Activated T-helper 1 cell treated with anti-CD3 and anti-CD28 coated beads, Interleukin-12 subunit alpha, Interleukin-12 subunit beta, Interleukin-2, Interleukin-4 antibody, amounts not matched to agents 30 ng/mL and 10 ng/mL and 1 ng/mL, durations not matched to agents 14 hours and 24 hours and 36 hours (primary cell): ENCODE measurements at places on chromosomes 12 and 14. TPM values are rescaled to one million over a fixed set of nuclear protein-coding genes. Genes with fewer than 3 reads are reported as not detected.

DNA sequence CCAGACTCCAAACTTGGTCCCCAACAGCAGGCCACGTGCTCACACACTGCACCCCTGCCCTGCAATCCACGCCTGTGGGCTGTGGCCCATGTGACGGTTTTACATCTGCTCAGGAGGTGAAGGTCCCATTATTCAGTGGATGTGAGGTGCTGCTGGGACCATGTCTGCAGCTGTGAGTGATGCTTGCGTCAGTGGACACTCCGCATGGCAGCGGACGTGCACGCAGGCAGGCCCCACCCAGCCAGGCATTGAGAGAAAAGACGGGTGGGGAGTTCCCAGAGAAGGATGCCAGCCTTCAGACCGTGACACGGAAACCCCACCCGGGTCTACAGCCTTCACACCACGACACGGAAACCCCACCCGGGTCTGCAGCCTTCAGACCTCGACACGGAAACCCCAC is 67.6 kb downstream of the NOC4L start:
- no peak for DNase-seq
- H3K36me3 ChIP-seq = no peaks in the 10 kb centered on the region
- no peak overlapping the region for H3K4me3 ChIP-seq
- no peak overlapping the region for H3K27ac ChIP-seq
- H3K27me3 ChIP-seq = peaks cover 2% of the 10 kb centered on the region
- H3K4me1 ChIP-seq = peaks cover 5% of the 10 kb centered on the region

- peaks cover 20% of the 10 kb centered on the region for H3K27me3 ChIP-seq
- no peak overlapping the region for H3K4me3 ChIP-seq
- peaks cover 25% of the 10 kb centered on the region for H3K4me1 ChIP-seq
Observed at GRCh38 chr14:76968621-76969063, 59.9 kb downstream of the IRF2BPL start.

- peaks cover 19% of the 10 kb centered on the region for H3K4me1 ChIP-seq
- no peak for DNase-seq
- H3K27ac ChIP-seq = no peak overlapping the region
- H3K4me3 ChIP-seq = no peak overlapping the region
Observed at GRCh38 chr12:12449533-12450025, 92.7 kb downstream of the BORCS5 start.

- H3K4me3 ChIP-seq = no peak overlapping the region
- DNase-seq = no peak
- no peaks in the 10 kb centered on the region for H3K36me3 ChIP-seq
Observed at GRCh38 chr14:92717571-92718042, 30.8 kb downstream of the LGMN start.

- H3K4me3 ChIP-seq = no peak overlapping the region
- H3K27me3 ChIP-seq = peaks cover 18% of the 10 kb centered on the region
- no peaks in the 10 kb centered on the region for H3K36me3 ChIP-seq
- DNase-seq = no peak
- H3K4me1 ChIP-seq = peaks cover 9% of the 10 kb centered on the region
Observed at GRCh38 chr14:64639340-64639821, 64.8 kb upstream of the PLEKHG3 start.

DNA sequence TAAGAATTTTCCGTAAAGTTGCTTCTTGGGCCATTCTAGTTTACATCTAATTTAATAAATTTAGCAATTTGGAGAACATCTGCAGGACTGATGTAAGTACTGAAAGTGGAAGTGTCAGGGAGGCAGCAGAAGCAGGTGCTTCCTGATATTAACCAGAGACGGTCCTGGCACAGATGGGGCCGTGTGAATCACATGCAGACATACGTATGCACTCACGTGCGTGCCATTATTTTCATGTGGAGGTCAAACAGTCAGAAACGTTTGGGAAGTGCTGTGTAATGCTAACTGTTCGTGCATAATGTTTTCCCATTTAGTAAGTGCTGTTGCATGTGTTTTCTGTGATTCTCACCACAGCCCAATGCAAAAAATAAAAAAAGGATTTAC is 87.8 kb upstream of the DYNC1H1 start:
- peaks cover 80% of the 10 kb centered on the region for H3K4me1 ChIP-seq
- peak; percentile 46 for DNase-seq
- peaks cover 25% of the 10 kb centered on the region for H3K36me3 ChIP-seq

DNA sequence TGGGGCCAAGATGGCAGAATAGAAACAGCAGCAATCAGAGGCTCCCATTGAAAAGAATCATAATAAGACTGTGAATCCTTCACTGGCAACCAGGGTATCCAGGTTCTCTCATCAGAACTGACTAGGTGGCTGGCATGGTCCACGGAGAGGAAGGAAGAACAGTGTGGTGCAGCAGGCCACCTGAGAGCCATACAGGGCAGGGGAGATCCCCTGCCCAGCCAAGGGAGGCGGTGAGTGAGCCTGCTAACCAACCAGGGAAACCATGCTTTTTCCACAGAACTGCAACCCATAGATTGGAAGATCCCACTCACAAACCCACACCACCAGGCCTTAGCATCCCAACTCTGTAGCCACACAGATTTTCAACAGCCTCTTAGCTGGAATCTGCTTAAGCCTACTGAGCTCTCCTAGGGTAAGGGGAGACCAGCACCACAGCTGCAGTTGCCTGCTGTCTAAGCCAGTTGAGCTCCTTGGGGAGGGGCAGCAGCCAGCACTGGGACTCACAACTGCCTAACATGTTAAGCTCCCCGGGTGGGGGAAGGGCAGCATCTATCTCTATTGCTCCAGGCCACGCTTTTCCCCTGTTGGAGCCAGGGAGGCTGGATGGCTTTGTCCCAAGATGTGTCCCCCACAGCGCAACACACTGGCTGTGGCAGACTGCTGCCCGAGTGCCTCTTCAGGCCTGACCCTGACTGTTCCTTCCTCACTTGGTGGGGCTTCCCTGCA is 342.6 kb upstream of the CCDC196 start:
- H3K36me3 ChIP-seq = no peaks in the 10 kb centered on the region
- H3K27ac ChIP-seq = no peak overlapping the region
- no peak overlapping the region for H3K4me3 ChIP-seq
- no peak for DNase-seq

DNA sequence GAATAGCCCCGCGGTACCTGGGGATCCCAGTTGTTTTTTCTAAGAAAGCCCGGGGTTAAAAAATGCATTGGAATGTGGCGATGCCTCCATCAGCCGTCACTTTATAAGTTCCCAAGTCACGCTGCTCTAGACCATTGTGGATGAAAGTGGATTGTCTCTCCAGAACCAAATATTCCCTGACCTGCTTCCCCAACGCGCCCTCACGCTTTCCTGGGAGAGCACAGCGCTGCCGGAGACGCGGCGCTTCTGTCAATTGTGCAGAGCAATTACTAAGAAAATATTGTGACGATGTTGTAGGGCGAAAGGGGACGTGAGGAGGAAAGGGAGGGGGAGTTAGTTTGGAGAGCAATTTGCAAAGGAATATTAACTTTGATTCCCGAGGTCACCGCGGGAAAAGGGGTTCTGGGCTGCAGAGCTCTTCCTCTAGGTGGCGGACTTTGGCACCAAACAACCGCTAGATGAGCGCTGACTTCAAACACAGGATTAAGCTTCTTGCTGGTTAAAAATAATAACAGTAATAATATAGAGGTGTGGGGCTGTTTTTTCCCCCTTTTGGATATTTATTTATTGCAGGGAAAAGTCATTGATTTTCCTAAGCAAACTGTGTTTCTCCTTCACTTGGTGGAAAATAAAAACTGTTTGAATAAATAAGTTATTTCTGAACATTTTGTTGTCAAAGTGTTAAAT is 9.6 kb upstream of the FOXG1 start:
- no peak overlapping the region for H3K27ac ChIP-seq
- no peaks in the 10 kb centered on the region for H3K4me1 ChIP-seq
- H3K36me3 ChIP-seq = no peaks in the 10 kb centered on the region
- DNase-seq = no peak

- H3K27me3 ChIP-seq = no peaks in the 10 kb centered on the region
- no peak overlapping the region for H3K27ac ChIP-seq
- no peak for DNase-seq
- H3K36me3 ChIP-seq = no peaks in the 10 kb centered on the region
- H3K4me1 ChIP-seq = no peaks in the 10 kb centered on the region
Observed at GRCh38 chr12:50302686-50303085, 19.4 kb upstream of the LIMA1 start.

DNA sequence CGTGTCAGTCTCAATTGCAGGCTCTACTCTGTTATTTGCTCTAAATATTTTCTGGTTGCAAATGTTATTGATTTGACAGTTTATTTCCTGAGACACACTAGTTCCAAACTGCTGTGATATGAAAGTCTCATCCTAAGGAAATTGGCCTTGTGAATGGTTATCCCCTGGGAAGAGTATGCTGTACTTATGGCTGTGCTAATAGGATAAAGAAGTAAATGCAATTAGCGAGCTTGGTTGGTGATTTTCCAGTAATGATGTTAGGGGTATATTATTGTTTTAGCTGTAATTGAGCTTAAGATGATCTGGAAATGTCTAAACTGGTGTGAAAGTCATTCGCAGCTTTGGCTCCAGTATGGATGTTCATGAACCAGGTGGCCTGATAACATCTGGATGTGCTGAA is 197.9 kb downstream of the SUDS3 start:
- H3K27me3 ChIP-seq = no peaks in the 10 kb centered on the region
- no peak overlapping the region for H3K27ac ChIP-seq
- no peaks in the 10 kb centered on the region for H3K36me3 ChIP-seq

DNA sequence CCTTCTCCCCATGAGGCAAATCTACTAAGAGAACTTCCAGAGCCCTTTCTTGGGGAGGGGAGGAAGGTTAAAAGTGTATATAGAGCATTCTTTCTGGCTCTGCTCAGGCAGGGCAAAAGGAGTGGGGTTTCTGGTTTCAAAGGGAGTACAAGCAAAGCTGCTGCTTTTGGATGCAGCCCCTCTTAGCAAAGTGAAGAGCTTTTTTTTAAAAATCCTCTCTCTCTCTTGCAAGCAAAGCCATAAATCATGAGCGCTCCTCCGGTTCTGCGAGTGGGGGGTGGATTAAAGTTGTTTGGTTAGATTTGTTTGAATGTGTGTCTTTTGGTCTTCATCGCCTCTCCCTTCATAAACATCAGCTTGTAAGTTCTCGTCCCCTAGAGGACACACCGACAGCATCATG is 546.6 kb upstream of the TBX3 start:
- H3K27ac ChIP-seq = no peak overlapping the region
- no peaks in the 10 kb centered on the region for H3K4me1 ChIP-seq
- no peak for DNase-seq
- H3K4me3 ChIP-seq = no peak overlapping the region
- H3K27me3 ChIP-seq = no peaks in the 10 kb centered on the region

DNA sequence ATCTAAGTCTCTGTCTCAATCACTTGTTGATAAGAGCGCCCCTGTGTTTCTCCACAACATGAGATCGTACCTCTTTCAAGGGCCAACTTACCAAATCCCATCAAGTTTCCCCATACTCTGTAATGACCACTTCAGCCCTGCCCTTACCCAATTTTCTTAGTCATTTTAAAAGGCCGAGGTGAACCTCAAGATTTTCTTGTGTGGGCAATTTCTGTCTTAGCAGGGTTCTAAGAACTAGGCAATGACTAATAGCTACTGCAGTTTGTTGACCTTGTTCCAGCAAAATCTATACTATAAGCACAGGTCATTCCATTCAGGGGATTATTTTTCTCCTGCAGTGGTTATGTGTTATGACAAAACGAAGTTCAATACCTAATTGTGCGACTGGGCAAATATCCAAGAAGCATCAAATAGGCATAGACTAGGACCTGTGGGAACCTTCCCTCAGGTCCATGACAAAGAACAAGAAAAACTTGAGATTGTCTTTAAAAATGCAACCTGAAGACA is 359.8 kb downstream of the PCNX1 start:
- H3K36me3 ChIP-seq = peaks cover 22% of the 10 kb centered on the region
- DNase-seq = no peak
- no peaks in the 10 kb centered on the region for H3K27me3 ChIP-seq
- H3K4me3 ChIP-seq = peak overlapping the region; percentile 60
- H3K27ac ChIP-seq = peak overlapping the region; percentile 80

DNA sequence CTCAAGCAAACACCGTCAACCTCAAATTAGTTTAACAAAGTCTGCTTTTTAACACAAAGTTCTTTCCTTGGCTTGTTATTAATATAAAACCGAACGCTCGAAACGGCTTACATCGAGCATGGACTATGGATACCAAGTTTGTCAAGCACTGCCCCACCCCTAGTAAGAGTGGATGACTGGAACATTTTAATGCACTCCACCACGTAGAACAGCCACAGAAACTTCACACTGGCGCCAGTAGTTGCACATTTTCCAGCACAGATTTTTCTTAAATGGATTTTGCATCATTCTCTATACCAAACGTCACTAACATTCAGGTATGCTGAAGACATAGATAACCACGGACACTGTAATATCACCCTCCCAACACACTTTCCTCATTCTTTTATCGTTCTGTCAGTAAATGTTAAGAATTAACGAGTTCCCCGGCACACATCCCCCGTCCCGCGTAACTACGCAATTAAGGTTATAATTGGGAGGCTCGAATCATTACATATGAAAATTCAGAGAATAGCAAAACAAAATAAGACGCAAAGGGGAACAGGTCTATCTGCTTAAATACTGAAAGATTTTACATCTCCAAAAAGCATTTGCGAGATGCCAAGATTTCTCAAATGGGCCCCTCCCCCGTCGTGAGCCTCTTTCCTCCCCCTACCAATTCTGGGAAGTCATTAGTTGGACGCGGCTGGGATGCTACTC is 990 bp downstream of the FERMT2 start:
- H3K4me3 ChIP-seq = peak overlapping the region; percentile 83
- H3K36me3 ChIP-seq = no peaks in the 10 kb centered on the region
- H3K4me1 ChIP-seq = peaks cover 14% of the 10 kb centered on the region
- H3K27me3 ChIP-seq = peaks cover 53% of the 10 kb centered on the region

DNA sequence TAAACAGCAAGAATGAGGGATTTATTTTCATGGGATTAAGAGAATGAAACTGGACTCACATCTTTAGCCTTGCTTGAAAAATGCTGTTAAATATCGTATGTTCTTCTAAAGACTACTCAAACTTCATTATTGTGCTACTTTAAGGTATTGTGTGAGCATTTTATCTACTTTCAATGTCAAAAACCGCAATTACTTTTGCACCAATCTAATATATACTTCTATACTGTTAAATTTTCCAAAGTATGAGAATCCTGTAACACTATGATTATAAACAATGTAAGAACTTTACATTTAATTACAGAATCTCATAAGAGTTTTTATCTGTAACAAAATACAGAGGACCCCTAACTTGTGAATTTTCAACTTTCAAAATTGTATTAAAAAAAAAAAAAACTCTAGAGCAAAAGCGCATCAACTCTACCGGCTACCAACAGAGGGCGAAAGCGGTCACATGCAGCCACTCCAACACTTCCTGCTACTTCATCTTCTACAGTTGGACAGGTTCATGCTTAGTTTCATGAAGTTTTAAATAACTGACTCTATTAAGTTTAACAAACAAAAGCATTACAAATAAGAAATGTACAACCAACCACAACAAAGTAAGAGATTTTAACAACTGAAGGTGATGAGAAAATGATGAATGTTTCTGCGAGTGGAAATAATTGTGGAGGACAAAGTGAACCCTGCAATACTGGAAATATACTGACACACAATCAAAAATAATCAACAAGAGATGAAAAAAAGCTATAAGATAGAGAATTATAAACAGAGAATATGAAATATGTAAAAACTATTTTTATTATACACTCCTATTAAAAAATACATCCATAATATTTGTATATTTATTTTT is 210.9 kb downstream of the MED13L start:
- H3K4me3 ChIP-seq = no peak overlapping the region
- DNase-seq = peak; percentile 30
- peaks cover 17% of the 10 kb centered on the region for H3K4me1 ChIP-seq
- no peaks in the 10 kb centered on the region for H3K27me3 ChIP-seq
- no peak overlapping the region for H3K27ac ChIP-seq

PROX2 gene
- total RNA-seq = not detected in 2 replicates

LRRC43 gene
- 0.26 TPM in 1 of 2 replicates, not detected in the other for total RNA-seq

PRICKLE1 gene
- 0.34 TPM in 1 of 2 replicates, not detected in the other for total RNA-seq
